ENCODE measurements at places on chromosomes 16 and 17.

DNA sequence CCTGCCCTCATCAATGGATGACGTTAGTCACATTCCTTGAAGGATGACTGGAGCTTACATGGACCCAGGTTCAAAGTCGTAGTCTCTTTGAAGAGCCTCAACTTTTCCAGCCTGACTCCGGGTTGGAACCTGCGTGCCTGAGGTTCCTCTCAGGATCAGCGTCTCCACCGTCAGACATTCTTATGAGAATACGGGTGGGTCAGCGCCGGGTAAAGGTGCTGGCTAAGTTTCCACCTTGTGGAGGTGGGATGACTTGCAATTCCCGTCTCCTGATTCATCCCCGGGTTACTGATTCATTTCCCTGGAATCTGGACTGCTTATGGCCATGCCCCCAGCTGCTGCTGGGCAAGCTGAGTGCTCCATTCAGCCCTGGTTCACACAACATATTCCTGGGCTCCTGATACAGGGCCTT, 38.9 kb upstream of the CMIP start:
- DNase-seq: no peak

GRCh38 chr17:68662037-68662432, 60.9 kb upstream of the FAM20A start:
- DNase-seq: no peak

DNA sequence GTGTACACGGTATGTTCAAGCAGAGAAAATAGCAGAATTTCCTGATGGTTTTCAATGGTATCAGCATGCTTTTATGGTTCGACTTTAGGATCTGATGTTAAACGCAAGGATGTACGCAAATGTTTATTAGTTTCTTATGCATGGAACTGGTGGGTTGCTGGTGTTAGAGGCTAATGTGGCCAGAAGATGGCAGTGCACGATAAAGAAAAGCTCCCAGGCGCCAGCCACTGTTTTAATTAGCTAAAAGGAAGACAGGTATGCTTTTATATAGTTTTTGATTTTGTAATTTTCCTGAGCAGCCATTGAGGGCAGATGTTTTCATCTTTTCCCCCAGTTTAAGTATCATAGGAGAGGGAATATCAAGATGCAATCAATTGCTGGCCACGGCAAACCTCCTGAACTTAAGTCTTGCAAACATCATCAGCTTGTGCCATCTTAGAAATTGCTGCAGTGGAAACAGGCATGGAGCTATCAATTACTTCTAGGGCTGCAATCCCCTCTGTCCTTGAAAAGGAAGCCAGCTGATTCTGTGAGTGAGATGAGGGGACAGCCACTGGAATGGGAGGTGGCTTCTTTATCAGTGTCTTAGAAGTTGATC, 648.5 kb upstream of the RBFOX1 start:
- no peak for DNase-seq

DNA sequence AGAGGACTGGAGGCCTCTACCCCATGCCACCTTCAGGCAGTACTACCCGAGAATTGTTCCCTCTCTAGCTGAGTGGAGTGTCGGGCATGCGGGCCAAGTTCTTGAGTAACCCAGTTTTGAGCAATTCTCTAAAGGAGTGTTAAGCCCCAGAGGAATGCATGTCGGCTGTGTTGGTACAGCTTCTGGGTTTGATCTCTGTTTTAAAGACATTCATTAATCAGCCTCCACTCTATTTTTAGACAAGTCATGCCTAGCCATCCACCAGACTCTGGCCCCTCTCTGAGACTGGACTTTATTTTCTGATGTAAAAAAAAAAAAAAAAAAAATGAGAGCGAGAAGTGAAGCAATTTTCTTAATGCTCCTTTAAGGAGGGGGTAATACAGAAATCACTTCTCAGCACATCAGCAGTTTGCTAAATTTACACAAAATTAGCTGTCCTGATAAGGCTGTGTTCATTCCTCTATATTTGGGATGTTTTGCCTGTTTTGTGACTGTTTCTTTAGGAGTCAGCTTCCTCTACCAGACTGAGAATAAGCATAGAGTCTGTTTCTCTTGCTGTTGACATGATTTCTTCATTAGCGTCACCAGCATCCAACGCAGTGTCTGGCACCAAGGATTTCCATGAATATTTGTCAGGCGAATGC, 88.7 kb downstream of the AXIN2 start:
- no peak for DNase-seq

- no peak for DNase-seq
Observed at GRCh38 chr17:61581611-61582349, 9.2 kb downstream of the NACA2 start.
